ENCODE measurements at places on chromosomes 2 and 18.
A peak's percentile ranks its signal among the peaks of the same experiment; 100 is the strongest.

GRCh38 chr2:182649316-182649715, 66.7 kb upstream of the DNAJC10 start:
- no peak for DNase-seq

- DNase-seq, result no peak
Observed at GRCh38 chr2:166147883-166148282, 20.1 kb upstream of the SCN1A start.

- DNase-seq, result no peak
Observed at GRCh38 chr2:64456293-64456692, 2.3 kb downstream of the LGALSL start.

DNA sequence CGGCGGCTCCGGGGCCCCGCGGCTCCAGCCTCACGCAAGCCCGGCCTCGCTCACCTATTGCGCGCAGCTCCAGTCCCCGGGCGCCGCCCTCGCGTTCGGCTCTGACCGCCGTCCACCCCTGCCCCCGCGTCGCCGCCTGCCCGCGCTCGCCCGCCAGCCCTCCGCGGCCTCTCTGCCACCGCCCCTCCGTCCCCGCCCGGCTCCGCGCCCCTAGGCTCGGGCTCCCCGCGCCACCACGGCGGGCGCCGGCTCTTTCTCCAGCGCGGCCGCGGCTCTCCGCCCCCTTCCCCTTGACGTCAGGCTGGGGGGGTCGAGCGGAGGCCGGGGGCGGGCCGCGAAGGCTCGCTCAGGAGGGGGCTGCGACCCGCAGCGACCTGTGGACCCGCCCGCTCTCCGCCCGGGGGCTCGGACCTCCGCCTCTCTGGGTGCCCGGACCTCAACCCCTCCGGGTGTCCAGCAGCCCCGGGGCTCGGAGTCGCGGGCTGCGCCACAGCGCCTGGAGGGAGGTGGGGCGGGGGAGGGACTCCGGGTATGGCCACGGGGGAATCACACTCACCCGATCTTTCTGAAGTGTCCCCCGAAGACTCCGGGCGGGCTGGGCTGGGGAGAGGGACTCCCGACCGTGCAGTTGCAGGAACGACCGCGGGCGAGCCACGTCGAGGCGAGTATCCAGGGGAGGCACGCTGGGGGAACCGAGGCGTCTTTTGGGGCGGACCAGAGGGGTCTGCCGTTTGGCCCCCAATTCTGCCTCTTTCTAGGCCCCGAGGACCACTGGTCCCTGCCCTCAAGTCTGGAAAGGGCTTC, at the start of gene SEMA4C:
Gene SEMA4C (minus strand): TSS at position 259 of the 804 bp plus-strand sequence. CDS start 2,194 bp downstream, outside the sequence.
- peak; percentile 54 for DNase-seq

DNA sequence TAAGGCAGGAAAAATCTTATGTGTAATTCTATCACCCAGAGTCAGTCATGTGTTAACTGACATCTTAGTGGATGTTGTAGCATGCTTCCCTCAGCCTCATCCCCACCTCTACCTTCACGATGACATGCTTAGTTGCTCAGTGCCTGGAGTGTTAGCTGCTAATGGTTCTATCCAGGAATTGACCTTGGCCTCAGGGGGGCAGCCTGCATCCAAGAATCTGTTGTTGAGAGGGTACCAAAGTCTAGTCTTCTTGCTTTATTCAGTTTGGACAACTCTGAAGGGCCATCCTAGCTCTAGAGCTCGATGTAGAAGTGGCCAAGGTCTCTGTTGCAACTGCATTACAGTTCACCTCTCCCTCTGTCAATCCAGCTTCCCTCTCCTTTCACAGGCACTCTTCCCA, 61.2 kb downstream of the ACYP2 start:
- DNase-seq, result no peak

- no peak for DNase-seq
Observed at GRCh38 chr2:205764270-205764746, 82.0 kb downstream of the NRP2 start.

DNA sequence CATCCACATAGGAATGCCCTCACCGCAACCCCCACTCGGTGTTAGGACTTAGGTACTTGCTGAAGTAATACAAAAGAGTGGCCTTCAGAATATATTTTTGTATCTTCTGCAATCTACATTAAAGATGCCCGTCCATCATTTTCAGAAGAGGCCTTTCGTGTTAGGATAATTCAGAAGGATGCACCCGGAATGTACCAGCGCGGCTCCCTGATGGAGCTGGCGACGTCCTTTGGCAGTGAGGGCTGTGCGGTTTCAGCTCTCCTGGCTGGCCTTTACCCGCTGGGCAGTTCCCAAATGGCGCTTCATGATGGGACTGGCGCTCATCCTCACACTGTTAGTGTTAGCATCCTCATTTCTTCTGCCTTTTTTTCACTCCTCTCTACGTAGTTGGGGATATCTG, 15.3 kb downstream of the TWIST2 start:
- no peak for DNase-seq

- no peak for DNase-seq
Observed at GRCh38 chr2:223383315-223383714, 218.8 kb downstream of the SCG2 start.

DNA sequence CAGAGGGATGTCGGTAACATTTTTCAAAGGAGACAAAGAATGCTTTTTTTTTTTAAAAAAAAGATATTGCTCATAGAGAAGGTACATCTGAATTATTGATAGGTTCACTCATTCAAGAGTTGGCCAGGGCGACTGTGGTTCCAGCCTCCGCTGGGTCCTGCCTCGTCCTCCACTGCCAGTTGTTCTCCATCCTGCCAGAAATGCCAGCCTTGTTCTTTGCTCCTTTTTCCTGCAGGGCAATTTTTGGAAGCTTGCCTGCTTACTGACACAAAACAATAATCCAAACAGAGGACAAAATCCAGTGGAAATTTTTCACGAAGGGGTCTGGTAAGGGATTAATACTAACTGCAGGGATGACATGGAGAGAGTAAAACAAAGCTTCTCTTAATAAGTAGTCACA, 1113.0 kb downstream of the CBLN2 start:
- no peak for DNase-seq

DNA sequence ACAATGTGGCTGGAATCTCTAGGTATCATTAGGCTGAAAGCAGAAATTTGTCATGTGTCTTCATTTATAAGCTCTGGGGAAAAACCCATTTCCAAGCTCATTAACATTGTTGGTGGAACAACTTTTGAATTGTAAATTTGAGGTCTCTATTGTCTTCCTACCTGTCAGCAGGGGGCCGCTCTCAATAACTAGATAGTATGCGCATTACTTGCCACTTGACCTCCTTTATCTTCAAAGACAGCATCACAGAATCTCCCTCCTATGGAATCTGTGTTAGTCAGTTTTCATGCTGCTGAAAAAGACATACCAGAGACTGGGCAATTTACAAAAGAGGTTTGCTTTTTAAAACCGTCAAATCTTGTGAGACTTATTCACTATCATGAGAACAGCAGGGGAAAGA, 223.1 kb downstream of the CALCRL start:
- DNase-seq, result no peak

- no peak for DNase-seq
Observed at GRCh38 chr18:39500306-39500705, 1934.7 kb upstream of the CELF4 start.
